Mammary microvascular endothelial cell (primary cell): ENCODE measurements at places on chromosomes 2 and 18. TPM values are rescaled to one million over a fixed set of nuclear protein-coding genes. Genes with fewer than 3 reads are reported as not detected.

Gene DCC
- not detected in 2 replicates for total RNA-seq

Gene GRB14
- total RNA-seq = 0.33 and 2.6 TPM in 2 replicates

Gene GPR45
- total RNA-seq = not detected in 2 replicates

Gene CAVIN2
- total RNA-seq = 235 and 249 TPM in 2 replicates

Gene SERPINB10
- total RNA-seq = 3.4 TPM in 1 of 2 replicates, not detected in the other

Gene FBXO36
- 2.3 and 2.6 TPM in 2 replicates for total RNA-seq

Gene IDH1
- total RNA-seq = 105 and 109 TPM in 2 replicates

Gene PROC
- not detected in 2 replicates for total RNA-seq

Gene FN1
- total RNA-seq = 639 and 766 TPM in 2 replicates

Gene ARHGAP28
- 0.30 and 2.1 TPM in 2 replicates for total RNA-seq

Gene BIN1
- 18.5 and 23.2 TPM in 2 replicates for total RNA-seq

Gene AQP12A
- total RNA-seq = not detected in 2 replicates

Gene YPEL5
- total RNA-seq = 49.8 and 50.3 TPM in 2 replicates

Gene MC5R
- not detected in 2 replicates for total RNA-seq

Gene BCL2L11
- total RNA-seq = 3.5 and 55.5 TPM in 2 replicates

Gene TMEM163
- 0.44 and 0.53 TPM in 2 replicates for total RNA-seq

Gene SATB2
- total RNA-seq = 0.60 and 4.5 TPM in 2 replicates

Gene PTPN2
- 24.2 and 25.1 TPM in 2 replicates for total RNA-seq

Gene LYPD6B
- not detected in 2 replicates for total RNA-seq

Gene LRATD1
- total RNA-seq = 2.3 and 3.8 TPM in 2 replicates

Gene RGPD8
- 1.5 and 2.1 TPM in 2 replicates for total RNA-seq

Gene TWIST2
- 0.10 and 0.20 TPM in 2 replicates for total RNA-seq

Gene TEKT4
- not detected in 2 replicates for total RNA-seq

Gene COL5A2
- total RNA-seq = 28.7 and 32.0 TPM in 2 replicates

Gene DAPL1
- total RNA-seq = not detected in 2 replicates

Gene COBLL1
- total RNA-seq = 17.7 and 17.9 TPM in 2 replicates

Gene PROKR1
- total RNA-seq = not detected in 2 replicates
